ENCODE measurements at places on chromosomes 6 and 20.
A peak's percentile ranks its signal among the peaks of the same experiment; 100 is the strongest.

- DNase-seq: no peak
Measured at GRCh38 chr6:6179858-6180623, 140.4 kb downstream of the F13A1 start.

- no peak for DNase-seq
Measured at GRCh38 chr20:44924541-44924940, 14.7 kb downstream of the PABPC1L start.

- no peak for DNase-seq
Measured at GRCh38 chr20:52681288-52681687, 290.9 kb upstream of the TSHZ2 start.

DNA sequence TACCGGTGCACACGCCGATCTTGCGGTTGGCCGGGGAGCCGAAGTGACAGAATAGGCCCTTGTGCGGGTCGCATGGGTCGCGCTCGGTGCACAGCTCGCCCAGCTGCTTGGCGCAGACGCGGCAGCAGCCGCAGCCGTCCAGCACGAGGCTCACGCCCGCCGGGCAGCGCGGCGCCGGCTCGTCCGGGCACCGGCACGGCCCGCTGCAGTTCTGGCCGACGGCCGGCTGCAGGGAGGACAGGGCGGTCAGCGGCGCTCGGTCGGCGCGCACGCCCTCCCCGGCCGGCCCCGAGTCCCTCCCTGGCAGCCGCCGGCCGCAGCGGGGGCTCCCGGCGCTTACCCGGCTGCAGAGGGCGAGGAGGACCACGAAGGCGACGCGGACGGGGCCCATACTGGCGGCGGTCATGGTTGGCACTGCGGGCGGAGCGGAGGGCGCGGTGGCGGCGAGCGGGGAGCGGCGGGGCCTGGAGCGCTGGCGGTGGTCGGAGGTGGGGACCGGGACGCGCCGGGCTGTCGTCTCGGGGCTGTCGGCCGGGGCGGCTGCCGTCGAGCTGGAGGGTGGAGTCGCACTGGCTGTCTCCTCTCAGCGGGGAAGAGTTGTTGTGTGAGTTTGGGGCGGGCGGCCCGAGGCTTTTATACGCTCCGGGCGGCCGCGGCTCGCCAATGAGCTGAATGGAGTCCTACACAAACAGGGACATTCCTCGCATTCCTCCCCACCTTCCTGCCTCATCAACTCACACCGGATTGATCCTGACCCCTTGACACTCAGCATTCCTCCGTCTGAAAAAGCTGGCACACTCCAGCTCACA, at the start of gene CCN2:
CCN2 (minus strand) TSS at position 606 of the 809 bp plus-strand sequence; CDS start at position 406, 200 bp downstream.
- DNase-seq: no peak

GRCh38 chr6:15366003-15366535, 120.2 kb downstream of the JARID2 start:
- no peak for DNase-seq

GRCh38 chr20:64216036-64216435, 39.5 kb upstream of the PCMTD2 start:
- no peak for DNase-seq

DNA sequence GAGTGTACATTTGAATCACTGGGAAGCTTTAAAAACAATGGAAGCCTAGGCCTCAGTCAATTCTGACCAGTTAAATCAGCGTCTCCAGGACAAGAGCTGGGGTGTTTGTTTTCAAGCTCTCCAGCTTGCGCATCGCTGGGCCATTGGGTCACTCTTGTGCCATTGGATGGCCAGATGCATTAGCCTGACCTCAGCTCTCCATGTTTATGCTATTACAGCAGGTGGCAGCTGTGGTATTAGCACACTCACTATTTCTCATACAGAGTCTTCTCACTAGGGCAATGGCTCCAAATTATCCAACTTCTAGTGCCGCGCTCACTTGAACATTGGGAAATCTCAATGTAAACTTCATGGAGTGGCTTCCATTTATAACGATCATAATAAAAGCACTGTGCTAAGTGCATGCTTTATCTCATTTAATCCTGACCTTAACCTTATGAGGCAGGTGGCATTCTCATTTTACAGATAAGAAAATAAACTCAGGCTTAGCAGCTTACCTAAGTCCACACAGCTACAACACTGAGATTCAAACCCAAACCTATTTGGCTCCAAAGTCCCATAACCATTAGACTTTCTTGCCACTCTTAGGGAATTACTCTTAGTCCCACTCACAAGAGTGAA, 108.8 kb downstream of the PPP1R14C start:
- DNase-seq: no peak

GRCh38 chr20:54173653-54174456, at the start of gene CYP24A1:
CYP24A1 (minus strand) TSS chr20:54173986; CDS start chr20:54173579, 407 bp downstream.
- no peak for DNase-seq

GRCh38 chr20:49769048-49769581, 43.5 kb upstream of the SLC9A8 start:
- no peak for DNase-seq

DNA sequence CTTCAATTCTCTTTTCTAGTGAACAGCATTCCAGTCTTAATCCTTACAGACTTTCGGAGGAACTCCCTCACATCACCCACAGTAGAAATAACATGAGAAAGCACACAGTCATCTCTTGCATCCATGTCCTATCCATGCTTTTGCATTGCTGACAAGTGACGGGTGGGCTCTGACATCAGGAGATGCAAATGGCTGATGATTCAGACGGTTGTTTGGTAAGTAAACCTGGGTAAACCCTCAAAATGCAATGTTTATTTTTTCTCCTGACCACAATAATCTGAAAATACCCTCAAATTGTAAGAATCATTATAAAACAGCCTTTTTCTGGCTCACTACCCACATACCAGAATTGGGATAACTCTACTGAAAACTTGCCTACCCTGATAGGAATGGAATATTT, 792.0 kb downstream of the MAFB start:
- DNase-seq: no peak

DNA sequence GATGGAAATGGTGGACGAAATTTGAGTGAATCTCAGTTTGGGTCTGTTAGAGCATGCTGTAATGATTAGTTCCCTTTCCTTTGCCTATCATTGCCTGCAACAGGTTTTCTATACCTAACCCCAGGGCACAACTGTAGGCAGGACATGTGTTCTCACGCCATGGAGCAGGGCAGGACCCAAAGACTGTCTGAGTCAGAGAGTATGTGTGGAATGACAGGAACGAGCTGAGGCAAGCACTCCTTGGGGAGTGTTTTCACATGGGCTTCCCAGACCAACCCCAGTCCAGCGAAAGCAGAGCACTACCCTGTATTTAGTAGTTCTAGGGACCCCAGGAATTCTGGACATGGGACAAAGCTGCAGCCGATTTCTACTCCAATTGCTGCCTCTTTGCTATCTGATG, 234.2 kb downstream of the HACE1 start:
- DNase-seq: no peak

DNA sequence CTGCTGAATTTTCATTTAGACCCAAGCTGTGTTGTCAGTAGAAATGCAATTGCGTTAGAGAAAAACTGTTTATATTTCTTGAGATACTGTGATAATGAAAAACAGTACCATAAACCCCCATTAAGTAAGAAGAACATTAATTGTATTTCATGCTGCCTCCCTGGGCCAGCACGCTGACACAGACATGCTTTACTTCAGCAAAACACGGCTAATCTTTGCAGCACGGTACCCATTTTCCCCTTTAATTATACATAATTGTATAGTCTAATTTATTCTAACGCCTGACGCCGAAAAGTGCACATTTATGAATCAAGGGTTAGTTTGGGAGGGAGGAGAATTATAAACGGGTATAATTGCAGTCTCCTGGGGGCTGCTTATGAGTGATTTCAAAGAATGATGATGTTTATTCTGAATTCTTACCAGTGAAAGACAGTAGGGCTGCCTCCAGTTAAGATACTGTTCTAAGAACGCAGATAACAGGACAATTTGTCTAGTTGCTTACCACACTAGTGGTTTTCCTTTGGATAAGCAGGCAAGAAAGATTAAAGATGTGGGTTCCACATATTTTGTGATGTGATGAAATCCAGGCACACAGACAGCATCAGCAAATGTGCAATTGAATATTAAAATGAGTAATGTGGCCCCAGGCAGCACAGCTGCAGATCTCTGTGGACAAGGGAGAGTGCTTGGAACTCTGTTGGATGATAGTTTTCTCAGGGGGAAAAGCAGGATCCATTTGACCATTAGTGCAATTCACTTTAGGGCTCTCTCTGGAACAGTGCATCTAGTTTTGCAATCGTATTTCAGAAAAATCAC, 4.7 kb upstream of the SULF2 start:
- DNase-seq: no peak

DNA sequence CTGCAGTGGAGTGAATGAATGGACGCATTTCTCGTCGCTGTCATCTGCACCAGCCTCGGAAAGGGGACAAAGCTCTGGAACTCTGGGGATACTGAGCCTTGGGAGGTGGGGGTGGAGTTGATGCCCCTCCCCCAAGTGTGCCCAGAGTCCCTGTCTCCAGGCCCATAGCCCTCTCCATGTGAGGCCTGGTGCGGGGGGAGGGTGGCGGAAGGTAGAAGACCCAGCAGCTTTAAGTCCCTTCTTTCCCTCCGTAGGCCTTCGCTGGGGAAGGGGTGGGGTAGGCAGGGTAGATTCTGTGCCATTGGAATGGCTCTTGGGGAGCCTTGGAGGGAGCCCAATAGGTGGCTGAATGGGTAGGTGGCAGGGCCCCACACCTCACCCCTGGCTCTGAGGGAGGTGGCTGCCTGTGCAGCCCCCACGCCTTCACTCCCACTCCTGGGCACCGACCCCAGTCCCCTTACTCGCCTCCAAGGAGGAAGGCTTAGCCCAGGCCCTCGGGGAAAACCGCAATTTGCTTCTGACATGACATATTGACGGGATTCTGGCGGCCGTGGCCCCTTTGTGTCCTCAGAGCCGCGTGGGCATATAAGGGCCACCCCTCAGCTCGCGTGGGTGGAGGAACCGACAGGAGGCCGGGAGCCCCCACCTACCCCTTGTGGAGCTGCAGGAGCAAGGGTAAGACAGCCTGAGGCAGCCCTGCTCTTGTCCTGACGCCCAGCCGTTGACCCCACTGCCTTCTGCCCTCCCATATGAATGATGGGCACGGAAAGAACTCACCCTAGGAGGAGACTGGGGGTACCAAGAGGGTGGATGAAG, at the start of gene BPIFB3:
BPIFB3 (plus strand) TSS at position 613 of the 816 bp plus-strand sequence. CDS start 1,533 bp downstream, outside the sequence.
- DNase-seq: no peak

GRCh38 chr20:20338133-20338730, 29.7 kb upstream of the INSM1 start:
- DNase-seq: no peak

GRCh38 chr6:71879016-71879415, 7.3 kb upstream of the RIMS1 start:
- no peak for DNase-seq

- DNase-seq: no peak
Measured at GRCh38 chr6:14583826-14584225, 466.3 kb downstream of the CD83 start.

GRCh38 chr6:16388488-16388887, 150.1 kb downstream of the GMPR start:
- no peak for DNase-seq

- DNase-seq: no peak
Measured at GRCh38 chr6:14707971-14708465, 537.9 kb upstream of the JARID2 start.

GRCh38 chr6:140977403-140977802, 1155.3 kb upstream of the GJE1 start:
- DNase-seq: no peak

DNA sequence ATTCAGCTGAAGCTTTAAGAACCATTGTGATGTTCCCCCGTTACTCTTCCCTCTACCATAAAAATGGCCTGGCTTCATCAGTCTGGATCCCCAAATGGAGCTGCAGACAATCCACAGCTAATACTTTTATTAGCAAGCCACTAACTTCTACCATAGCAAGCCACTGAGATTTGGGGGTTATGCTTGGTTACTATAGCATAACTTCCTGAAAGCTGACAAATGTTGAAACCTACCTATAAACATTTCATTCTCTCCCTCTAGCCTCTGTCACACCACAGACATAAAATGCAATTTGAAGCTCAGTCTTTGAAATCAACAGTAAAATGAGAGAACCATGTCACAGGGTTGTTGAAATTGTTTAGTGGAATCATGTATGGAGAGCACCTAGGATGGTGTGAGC, 3.0 kb upstream of the HTR1E start:
- DNase-seq: no peak

GRCh38 chr6:155544677-155545076, 89.0 kb upstream of the NOX3 start:
- DNase-seq: no peak

GRCh38 chr6:73394577-73395354, at the start of gene DDX43:
DDX43 (plus strand) TSS chr6:73394828; CDS start chr6:73394906, 78 bp downstream.
- peak; percentile 30 for DNase-seq

DNA sequence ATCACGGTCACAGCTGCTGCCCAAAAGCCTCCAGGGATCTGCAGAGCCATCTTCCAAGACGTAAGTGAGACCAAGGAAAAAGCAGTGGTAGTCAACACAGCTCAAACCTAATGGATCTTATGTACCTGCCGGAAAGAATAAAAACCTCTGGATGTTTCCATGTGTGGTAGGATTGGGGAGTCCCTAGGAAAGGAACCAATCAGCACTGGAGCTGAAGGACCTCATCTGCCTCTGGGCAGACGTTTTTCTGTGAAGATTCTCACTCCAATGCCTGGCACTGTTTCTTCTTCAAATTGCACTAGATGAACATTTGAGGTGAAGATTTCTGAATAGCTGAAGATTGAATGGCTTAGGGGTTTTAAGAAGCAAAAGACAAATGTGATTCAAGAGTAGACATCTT, at the start of gene HLA-DQB2:
HLA-DQB2 (minus strand) TSS at position 112 of the 400 bp plus-strand sequence; CDS start at position 50, 62 bp downstream.
- DNase-seq: no peak

DNA sequence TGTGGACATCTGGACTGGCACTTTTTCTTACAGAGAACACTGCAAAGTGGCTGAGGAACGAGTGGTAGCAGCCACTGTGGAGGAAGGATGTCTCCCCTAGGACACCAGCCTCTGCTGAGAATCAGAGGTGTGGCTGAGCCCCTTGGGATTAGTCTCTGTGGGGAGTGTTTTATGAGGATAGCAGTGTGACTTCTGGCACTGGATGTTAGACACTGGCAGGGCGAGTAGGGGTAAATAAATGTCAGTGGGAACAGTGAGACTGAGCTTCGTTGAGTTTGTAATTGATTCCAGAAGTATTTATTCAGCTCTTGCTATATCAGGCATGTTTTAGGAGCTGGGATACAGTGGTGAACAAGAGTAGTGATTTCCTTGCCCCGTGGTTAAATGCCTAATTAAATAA, 124.0 kb downstream of the JARID2 start:
- DNase-seq: no peak

GRCh38 chr20:2866236-2866635, 7.0 kb upstream of the PTPRA start:
- no peak for DNase-seq

- no peak for DNase-seq
Measured at GRCh38 chr20:32507998-32508774, 76.9 kb downstream of the NOL4L start.

GRCh38 chr6:9675122-9675521, 739.8 kb downstream of the TFAP2A start:
- no peak for DNase-seq

DNA sequence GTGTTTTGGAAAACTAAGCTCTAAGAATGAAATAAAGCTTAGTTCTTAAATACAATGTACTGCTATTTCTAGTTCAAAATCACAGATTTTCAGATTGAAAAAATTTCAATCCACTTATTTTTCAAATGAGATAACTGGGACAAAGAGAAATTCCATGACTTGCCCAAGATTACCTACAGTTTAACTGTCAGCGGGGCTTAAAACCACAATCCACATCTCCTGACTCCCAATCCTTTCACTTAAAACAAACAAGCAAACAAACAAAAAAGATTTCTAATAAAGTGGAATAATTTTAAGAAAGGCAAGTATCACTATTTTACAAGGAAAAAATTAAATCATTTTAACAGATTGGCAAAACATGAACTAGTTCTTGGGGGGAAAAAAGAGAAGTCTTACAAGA, 4.2 kb downstream of the PHIP start:
- no peak for DNase-seq

All from stimulated activated CD8-positive, alpha-beta memory T cell treated with anti-CD3 and anti-CD28 coated beads, Interleukin-2, amount 100 ng/mL, for 1 hour (primary cell).